ENCODE measurements at places on chromosomes 6 and 20.

DNA sequence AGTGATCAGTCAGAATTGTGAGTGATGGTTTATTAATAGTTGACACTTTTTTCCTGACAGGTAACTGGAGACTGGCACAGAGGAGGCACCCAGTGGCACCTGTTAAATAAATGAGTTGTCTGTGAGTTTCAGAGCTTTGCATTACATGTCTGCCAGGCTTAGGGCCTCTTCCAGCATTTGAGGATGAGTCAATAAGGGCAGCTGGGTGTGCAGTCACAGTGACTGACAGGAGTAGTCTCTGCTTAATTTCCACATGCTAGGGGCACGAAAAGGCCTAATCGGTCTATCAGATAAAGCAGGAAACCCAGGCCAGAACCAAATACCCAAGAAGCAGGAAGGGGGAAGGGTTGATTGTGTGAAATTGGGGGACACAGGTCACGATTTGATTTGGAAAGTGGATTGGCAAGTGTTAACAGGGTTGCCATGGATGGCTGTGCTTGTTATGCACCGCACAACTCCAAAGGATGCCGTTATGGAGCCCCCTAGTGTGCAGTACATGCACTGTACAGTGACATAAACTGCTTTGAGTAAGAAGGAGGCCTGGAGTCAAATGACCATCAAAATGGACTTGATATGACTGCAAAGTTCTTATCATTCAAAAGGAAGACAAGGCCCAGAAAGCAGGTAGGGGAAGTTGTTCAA is 111.9 kb upstream of the GGTLC1 start:
- peak; percentile 82 for DNase-seq

GRCh38 chr20:32628960-32629530 is 43.9 kb upstream of the NOL4L start:
- DNase-seq = no peak

DNA sequence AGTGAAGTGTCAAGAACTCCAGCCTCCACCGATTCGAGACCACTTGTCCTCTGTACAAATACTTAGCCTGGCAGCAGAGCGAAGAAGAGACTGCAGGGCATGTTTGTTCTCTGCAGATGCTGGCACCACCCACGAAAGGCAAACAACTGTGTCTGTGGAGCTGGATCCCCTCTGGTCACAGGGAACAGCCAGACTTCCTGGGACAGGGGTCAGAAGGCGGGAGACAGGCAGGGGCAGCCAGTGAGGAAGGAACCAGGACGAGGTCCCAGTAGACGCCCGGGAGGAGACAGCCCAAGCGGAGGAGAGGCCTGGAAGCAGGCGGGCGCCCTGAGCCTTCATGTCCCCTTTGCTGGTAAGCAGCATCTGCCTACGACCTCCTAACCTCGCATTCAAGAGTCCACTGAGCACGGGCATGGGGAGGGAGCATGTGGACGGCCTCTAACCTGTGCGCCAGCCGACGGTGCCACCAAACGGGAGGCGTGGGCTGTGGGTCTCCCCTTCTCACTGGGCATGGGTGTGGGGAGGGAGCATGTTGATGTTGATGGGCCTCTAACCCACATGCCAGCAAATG is 265.5 kb downstream of the DLL1 start:
- DNase-seq = no peak

GRCh38 chr6:167141667-167142432 is 15.9 kb downstream of the GPR31 start:
- DNase-seq = peak; percentile 51
